ENCODE measurements at places on chromosomes 5 and 9. TPM values are rescaled to one million over a fixed set of nuclear protein-coding genes. Genes with fewer than 3 reads are reported as not detected.

The GARIN3 gene
- not detected for polyA plus RNA-seq

The DPYSL3 gene
- polyA plus RNA-seq = 96.8 TPM

The PRRC2B gene
- 100 TPM for polyA plus RNA-seq

The NR5A1 gene
- polyA plus RNA-seq = not detected

The ABLIM3 gene
- 114 TPM for polyA plus RNA-seq

The EDIL3 gene
- polyA plus RNA-seq = 21.4 TPM

The TMED9 gene
- polyA plus RNA-seq = 117 TPM
